ENCODE measurements at places on chromosomes 16 and 17. TPM values are rescaled to one million over a fixed set of nuclear protein-coding genes. Genes with fewer than 3 reads are reported as not detected.

Gene MVD
- 28.1 TPM for total RNA-seq

Gene SLC47A1
- 2.2 TPM for total RNA-seq

DNA sequence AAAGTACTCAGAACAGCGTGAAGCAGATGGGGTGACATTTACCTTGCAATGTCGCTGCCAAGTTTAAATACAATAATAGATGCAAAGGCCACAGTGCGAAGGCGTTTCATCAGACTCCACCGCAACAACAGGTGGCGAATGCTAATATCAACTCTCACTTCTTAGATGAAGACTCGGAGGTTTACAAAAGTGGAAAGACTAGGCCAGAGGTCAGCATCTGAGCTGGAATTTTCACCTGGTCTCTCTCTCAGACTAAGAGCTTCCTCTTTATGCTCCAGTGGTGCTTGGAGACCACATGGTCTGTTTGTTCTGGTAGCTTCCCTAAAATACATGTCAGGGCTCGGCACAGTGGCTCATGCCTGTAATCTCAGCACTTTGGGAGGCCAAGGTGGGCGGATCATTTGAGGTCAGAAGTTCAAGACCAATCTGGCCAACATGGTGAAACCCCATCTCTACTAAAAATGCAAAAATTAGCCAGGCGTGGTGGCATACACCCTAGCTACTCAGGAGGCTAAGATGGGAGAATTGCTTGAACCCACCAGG is 169.1 kb downstream of the XYLT1 start:
- no peak for DNase-seq

Gene OR1A1
- not detected for total RNA-seq

DNA sequence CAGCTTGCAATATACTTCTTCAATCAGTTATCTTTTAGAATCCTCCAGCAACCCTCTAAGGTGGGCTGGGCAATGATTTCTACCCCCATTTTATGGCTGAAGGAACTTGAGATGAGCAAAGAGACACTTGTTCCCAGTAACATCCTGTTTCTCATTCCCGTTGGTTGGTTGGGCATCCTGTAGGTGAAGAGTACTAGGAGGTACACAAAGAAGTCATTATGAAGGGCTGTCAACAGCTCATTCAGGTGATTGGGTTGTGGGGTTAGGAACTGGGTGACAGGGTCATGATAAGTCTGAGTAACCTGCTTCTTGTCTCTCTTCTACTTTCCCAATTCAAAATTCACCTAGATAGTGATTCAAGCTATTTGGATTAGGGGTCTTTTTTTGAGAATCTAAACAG is 76.5 kb downstream of the MMD start:
- DNase-seq, result no peak

GRCh38 chr17:17871913-17872312 is 35.1 kb upstream of the SREBF1 start:
- DNase-seq, result no peak

DNA sequence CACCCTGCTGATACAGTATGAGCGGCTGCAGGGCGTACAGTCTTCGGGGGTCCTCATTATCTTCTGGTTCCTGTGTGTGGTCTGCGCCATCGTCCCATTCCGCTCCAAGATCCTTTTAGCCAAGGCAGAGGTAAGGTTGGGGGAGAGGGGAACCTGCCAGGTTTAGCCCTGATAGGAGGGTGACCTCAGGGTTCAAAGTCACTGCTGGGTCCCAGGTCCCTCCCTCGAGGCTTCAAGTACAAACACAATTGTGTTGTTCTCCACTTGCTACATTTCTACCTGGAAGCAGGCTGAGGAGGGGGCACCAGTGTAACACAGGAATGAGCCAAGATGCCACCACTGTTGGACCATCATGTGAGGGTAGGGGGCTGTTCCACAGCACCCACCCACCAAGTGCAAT is 22.4 kb downstream of the ABCC3 start:
- DNase-seq, result no peak
